Eye (tissue), 1 donor: ENCODE measurements at places on chromosomes 5 and 9.

DNA sequence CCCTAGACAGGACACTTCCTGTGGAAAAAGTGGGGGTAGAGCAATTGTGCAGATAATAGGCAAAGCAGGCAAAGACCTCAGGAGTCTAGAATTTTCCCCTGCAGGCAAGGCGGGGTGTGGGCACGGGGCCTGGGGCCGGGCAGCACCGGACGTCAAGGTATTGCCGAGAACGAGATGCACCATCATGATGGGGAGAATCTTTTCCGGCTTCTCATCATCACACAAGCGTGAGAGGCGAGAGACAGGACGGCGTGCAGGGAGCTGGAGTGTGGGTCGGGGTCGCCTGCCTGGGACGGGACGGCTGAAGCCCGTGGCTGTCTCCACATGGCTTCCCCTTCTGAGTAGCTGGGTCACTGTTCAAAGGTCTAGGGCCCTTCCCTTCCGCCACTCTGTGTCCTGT is 44.5 kb downstream of the OLFM1 start:
- no peak for DNase-seq

- no peak for DNase-seq
Observed at GRCh38 chr9:79193501-79194223, 378.1 kb upstream of the TLE4 start.

GRCh38 chr9:37951671-37952449 is 47.9 kb upstream of the SLC25A51 start:
- DNase-seq = no peak

DNA sequence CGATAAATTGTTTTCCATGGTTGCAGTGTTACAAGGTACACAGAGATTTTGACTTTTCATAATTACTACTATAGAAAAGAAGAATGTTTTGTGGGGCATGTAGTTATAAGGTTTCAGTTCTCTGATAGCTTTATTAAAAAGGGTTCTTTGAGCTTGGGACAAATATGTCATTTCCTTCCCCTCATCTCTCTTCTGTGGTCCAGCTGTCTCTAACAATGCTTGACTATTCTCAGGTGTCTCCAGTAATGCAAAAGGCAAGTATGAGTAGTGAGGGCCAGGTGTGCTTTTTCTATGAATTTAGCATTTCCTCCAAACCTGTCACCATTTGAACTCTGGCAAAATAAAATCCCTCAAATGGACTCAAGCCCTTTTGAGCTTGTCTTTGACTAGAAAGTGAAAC is 84.3 kb downstream of the SLF1 start:
- DNase-seq = no peak

DNA sequence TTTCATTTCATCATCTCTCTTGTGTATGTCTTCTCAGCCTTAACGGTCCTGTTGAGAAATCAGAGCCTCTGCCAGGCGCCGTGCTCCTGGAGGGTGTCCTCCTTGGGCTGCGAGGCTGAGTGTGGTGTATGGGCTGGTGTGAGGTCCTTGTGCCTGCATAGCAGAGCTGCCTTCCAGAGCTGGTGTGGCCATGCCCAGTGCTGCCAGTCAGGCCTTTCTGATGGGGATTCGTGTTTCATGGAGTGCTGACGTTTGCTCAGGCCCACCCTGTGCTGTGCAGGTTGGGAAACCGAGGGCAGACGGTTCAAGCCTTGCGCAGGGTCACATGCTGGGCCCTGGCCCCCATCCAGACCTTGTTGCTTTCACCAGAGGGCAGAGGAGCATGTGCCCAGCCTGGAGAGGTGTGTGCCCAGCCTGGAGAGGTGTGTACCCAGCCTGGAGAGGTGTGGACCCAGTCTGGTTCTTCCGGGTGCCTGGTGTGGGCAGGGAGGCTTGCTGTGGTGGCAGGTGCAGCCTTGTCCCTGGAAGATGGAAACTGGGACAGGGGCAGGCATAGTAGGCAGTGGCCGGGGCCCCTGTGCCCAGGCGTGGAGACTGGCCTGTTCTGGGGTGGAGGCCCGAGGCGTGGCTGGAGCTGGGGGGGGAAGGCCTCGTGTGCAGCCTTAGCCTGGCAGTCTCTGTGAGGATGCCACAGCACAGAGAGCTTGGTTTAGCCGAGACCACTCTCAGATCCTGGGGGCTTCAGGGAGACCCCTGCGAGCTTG is 84.0 kb downstream of the RXRA start:
- DNase-seq = no peak

- no peak for DNase-seq
Observed at GRCh38 chr9:6356904-6357303, 28.7 kb downstream of the TPD52L3 start.

- no peak for DNase-seq
Observed at GRCh38 chr5:10173716-10174115, 76.0 kb downstream of the ATPSCKMT start.

DNA sequence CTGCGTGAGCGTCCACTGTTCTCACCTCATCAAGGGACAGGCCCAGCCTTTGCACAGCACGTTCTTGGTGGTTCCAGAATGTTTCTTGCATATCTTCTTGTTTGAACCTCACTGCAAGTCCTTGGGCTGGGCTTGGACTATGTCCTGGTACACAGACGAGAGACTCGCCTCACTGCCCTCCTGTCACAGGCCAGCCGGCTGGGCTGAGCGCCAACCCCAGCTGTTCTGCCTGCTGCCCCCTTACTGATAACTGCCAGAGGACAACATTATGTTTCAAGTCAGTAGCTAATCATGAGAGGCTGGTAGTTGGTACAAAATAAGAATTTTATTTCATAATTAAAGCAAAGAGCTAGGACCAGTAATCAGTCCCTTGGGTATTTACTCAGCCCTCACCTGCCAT is 52.8 kb upstream of the LRRTM2 start:
- DNase-seq = no peak

- DNase-seq = no peak
Observed at GRCh38 chr5:127705120-127705892, 2.1 kb downstream of the CCDC192 start.

DNA sequence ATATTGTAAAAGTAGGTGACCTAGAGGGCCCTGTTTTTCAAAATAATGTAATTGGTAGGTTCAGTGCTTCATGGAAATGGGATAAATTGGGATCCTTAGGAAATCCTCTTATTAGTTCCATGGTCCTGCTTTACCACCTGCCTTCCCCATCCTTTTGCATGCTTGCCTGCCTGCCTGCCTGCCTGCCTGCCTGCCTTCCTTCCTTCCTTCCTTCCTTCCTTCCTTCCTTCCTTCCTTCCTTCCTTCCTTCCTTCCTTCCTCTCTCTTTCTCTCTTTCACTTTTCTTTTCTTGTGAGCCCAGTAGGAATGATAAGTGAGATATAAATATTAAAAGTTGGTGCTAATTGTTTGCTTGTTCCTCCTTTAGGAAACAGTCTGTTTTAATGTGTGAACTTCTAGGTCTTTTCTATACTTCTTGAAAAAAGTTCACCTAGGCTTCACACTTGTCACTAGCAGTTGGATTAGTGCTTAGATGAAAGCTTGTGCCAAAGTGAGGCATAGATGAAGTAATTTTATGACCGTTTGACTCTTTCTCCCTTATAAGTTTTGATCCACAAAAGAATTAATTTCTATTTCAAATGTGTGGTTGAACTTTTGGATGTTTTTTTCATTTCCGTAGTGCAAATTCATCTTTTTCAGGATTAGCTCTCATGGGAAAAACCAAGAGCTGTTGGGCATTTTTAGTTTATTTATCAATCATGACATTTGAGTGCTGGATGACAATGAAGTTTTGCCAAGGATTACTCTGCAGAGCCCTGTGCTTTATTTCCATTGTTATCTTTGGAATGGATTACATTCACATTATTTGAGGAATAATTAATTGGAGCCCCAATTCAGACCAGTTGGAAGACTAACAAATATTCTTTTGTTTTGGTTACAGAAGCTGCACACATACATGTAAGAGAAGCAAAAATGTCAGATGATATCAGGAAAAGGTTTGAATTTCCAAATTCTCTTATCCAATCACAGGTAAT is 30.7 kb downstream of the FOCAD start:
- DNase-seq = no peak

GRCh38 chr9:133495327-133496293 is 16.7 kb upstream of the SLC2A6 start:
- no peak for DNase-seq
